ENCODE measurements at places on chromosomes 16 and 17.

DNA sequence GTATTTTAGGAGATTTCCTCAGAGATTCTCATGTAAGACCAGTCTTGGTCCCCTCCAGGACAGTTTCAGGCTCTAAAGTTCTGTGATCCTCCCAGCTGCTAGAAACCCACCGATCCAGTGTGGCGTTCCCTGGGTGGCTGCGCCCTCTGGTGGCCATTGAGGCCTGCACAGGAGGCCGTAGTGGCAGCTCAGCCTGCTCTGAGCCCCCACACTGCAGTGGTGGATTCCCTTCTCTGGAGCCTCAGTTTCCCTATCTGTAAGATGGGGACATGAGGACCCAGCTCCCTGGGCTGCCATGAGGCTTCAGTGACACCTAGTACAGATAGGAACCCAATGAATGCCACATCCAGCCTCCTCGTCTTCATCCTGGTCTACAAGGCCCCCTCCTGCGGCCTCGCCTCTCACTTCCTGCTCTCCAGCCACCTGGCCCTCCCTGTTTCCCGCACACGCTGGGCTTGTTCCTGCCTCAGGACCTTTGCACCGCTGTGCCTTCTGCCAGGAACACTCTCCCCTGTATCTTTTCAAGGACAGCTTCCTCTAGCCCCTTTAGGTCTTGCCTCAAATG is 16.5 kb downstream of the CCDC102A start:
- no peak for DNase-seq
- H3K4me3 ChIP-seq, result no peak overlapping the region
- H3K27me3 ChIP-seq, result no peaks in the 10 kb centered on the region
- H3K36me3 ChIP-seq, result peaks cover 12% of the 10 kb centered on the region
- no peaks in the 10 kb centered on the region for H3K4me1 ChIP-seq

GRCh38 chr17:11144358-11145233 is 96.4 kb upstream of the SHISA6 start:
- H3K27ac ChIP-seq, result no peak overlapping the region
- H3K4me1 ChIP-seq, result no peaks in the 10 kb centered on the region

GRCh38 chr16:4803401-4803844 is 990 bp upstream of the ROGDI start:
- H3K27ac ChIP-seq, result no peak overlapping the region
- H3K27me3 ChIP-seq, result no peaks in the 10 kb centered on the region
- no peak overlapping the region for H3K4me3 ChIP-seq
- H3K4me1 ChIP-seq, result peaks cover 5% of the 10 kb centered on the region
- DNase-seq, result no peak
- peaks cover 30% of the 10 kb centered on the region for H3K36me3 ChIP-seq

DNA sequence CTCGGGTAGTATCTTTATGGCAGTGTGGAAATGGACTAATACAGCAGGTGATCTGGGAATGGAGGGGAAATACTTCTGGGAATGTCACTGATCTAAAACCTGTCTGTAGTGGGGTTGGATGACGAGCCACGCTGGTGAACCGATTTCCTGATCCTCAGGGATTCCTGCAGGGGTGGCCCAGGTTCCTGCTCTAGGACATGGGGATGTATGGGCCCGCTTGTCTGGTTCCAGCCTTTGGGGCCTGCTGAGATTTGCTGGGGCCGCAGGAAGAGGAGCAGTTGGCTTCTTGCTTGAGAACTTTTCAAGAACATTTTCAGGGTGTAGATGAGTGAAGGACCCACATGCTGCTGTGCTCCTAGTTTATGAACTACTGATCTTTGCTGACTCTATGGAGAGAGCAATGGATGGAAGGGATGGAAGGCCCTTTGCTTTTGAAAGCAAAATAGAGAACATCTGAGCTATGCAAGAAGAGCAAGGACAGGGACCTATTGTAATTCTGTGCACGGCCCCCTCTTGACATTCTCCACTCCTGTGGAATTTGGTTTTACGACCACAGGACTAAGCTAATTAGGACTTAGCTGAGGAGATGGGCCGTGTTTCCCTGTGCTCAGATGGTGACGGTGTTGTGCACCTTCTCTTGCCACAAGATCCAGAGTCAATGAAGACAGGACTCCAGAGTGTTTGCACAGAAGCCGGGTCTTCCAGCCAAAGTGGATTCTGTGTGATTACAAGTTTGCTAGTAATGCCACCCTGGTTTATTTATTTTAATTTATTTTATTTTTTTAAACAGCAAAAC is 90.5 kb downstream of the SEC14L1 start:
- no peaks in the 10 kb centered on the region for H3K36me3 ChIP-seq
- no peaks in the 10 kb centered on the region for H3K4me1 ChIP-seq
- no peak overlapping the region for H3K4me3 ChIP-seq
- no peaks in the 10 kb centered on the region for H3K27me3 ChIP-seq

DNA sequence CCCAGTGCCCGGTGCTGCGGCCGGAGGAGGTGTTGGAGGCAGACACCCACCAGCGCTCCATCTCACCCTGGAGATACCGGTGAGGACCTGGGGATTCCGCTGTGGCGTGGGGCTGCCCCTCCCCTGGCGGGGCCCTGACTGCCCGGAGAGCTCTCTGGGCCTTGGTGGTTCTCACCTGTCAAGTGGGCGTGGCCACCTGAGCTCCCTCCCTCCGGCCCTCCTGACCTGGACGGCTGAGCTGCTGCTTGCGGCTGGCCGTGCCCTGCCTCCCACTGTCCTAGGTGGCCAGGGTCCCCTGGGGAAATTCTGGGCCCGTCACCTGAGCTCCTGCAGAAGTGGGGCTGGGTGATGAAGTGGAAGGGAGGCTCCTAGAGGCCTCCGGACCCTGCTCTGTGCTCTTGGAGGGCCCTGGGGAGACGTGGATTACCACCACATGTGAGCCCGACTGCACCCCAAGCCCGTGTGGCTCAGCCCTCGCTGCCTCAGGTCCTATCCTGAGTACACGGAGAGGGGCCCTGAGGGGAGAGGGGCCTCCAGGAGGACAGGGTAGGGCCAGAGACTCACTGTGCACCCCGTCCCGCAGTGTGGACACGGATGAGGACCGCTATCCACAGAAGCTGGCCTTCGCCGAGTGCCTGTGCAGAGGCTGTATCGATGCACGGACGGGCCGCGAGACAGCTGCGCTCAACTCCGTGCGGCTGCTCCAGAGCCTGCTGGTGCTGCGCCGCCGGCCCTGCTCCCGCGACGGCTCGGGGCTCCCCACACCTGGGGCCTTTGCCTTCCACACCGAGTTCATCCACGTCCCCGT is 1.1 kb downstream of the IL17C start:
- no peak for DNase-seq
- no peaks in the 10 kb centered on the region for H3K4me1 ChIP-seq
- H3K27ac ChIP-seq, result no peak overlapping the region
- no peak overlapping the region for H3K4me3 ChIP-seq

GRCh38 chr16:50114357-50115129 is 38.6 kb upstream of the TENT4B start:
- H3K27ac ChIP-seq, result peak overlapping the region; percentile 42
- peaks cover 7% of the 10 kb centered on the region for H3K4me1 ChIP-seq
- DNase-seq, result no peak
- no peak overlapping the region for H3K4me3 ChIP-seq

GRCh38 chr16:68281368-68282063 is 17.2 kb downstream of the SLC7A6 start:
- peaks cover 21% of the 10 kb centered on the region for H3K36me3 ChIP-seq
- no peak for DNase-seq
- H3K27me3 ChIP-seq, result no peaks in the 10 kb centered on the region
- no peak overlapping the region for H3K27ac ChIP-seq
- no peak overlapping the region for H3K4me3 ChIP-seq
- no peaks in the 10 kb centered on the region for H3K4me1 ChIP-seq

GRCh38 chr17:81966343-81967243 is 5.6 kb upstream of the NOTUM start:
- no peak overlapping the region for H3K27ac ChIP-seq
- peaks cover 48% of the 10 kb centered on the region for H3K27me3 ChIP-seq

DNA sequence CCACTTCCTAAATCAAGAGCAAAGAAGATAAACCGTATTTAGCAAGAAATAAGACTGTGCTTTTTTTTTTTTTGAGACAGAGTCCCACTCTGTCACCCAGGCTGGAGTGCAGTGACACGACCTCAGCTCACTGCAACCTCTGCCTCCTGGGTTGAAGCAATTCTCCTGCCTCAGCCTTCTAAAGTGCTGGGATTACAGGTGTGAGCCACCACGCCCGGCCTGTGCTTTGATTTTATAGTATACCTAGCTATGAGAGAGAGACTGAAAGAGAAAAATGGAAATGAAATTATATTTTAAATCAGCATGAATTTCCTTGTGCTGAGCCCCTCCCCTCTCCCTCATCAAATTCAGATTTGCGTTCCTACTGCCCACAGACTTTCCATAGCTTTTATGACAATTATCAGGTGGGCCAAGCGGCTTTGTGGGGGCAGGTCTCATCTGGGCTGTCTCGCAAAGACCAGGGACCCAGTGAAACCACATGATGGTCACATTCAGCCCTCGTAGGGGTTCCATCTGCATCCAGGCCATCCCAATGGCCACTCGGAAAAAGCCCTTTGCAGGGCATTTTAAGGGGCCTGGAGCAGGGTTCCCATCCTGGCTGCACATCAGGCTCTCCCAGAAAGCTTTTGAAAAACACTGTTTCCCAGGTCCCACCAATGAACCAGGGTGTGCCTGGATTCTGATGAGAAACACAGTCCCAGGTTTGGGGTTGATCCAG is 8.5 kb downstream of the CACNG1 start:
- H3K27me3 ChIP-seq, result no peaks in the 10 kb centered on the region
- DNase-seq, result no peak
- no peaks in the 10 kb centered on the region for H3K4me1 ChIP-seq
- H3K36me3 ChIP-seq, result no peaks in the 10 kb centered on the region

GRCh38 chr16:56119133-56119532 is 72.2 kb upstream of the GNAO1 start:
- H3K27ac ChIP-seq, result no peak overlapping the region
- peaks cover 6% of the 10 kb centered on the region for H3K4me1 ChIP-seq
- no peak overlapping the region for H3K4me3 ChIP-seq
- DNase-seq, result no peak
- no peaks in the 10 kb centered on the region for H3K36me3 ChIP-seq

GRCh38 chr17:52965856-52966255 is 807.3 kb upstream of the CA10 start:
- no peaks in the 10 kb centered on the region for H3K36me3 ChIP-seq
- no peak for DNase-seq
- H3K4me3 ChIP-seq, result no peak overlapping the region
- H3K27me3 ChIP-seq, result no peaks in the 10 kb centered on the region

- H3K27ac ChIP-seq, result peak within 1 kb of the TSS; percentile 72
- no peaks in the 10 kb centered on the region for H3K36me3 ChIP-seq
- H3K4me3 ChIP-seq, result peak within 1 kb of the TSS; percentile 66
- H3K4me1 ChIP-seq, result peaks cover 33% of the 10 kb centered on the region
Observed at GRCh38 chr17:38605841-38606645, at the start of gene SRCIN1. Gene SRCIN1, minus strand, starts transcription at chr17:38605952. Its CDS starts 247 bp downstream, at chr17:38605705.

DNA sequence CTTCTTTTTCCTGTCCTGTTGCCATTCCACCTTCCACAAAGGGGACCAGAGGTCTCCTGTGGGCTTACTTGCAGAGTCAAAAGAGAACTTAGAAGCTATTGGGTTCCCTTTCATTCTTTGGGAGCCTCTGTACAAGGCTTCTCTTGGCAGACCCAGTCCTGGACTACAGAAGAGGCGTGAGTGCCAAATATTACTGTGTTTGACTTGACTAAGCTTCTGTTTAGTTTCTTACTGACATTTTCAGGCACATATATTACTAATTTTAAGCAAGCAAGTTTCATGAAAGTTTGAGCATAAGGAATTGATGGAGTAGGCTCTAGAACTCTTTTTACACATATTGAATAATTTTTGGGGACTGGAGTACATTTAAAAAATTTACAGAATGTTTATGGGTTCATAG is 254.4 kb downstream of the HAPSTR1 start:
- H3K36me3 ChIP-seq, result no peaks in the 10 kb centered on the region
- H3K4me3 ChIP-seq, result no peak overlapping the region
- no peaks in the 10 kb centered on the region for H3K4me1 ChIP-seq
- H3K27me3 ChIP-seq, result no peaks in the 10 kb centered on the region
- H3K27ac ChIP-seq, result no peak overlapping the region
- DNase-seq, result no peak

DNA sequence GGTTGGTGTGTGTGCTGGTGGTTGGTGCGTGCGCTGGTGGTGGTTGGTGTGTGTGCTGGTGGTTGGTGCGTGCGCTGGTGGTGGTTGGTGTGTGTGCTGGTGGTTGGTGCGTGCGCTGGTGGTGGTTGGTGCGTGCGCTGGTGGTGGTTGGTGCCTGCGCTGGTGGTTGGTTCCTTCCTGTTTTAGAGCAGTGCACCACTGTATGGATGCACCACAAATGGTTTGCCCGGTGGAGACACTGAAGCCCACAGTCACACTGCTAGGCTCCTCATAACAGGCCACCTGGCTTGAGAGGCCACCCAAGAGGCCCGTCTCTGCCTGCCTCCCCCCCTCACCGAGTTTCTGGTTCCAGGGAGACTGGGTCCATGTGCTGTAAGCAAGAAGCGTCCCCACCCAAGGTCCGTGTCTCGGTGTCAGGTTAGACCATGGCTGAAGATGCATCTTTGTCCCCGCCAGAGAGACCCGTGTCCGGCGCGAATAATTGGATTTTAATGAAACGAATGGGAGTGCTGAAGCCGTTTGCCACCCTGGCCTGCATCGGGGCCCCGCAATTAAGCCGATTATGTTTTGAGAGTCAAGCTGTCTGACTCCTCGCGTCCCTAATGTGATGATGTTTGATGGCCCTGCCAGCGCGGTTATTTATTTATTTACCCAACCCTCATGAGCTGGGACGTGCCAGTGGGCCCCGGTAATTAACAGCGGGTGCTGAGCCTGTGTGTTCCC is 161.3 kb upstream of the GSE1 start:
- peaks cover 35% of the 10 kb centered on the region for H3K4me1 ChIP-seq
- no peak for DNase-seq
- H3K4me3 ChIP-seq, result no peak overlapping the region
- no peak overlapping the region for H3K27ac ChIP-seq
- H3K36me3 ChIP-seq, result no peaks in the 10 kb centered on the region
- no peaks in the 10 kb centered on the region for H3K27me3 ChIP-seq

DNA sequence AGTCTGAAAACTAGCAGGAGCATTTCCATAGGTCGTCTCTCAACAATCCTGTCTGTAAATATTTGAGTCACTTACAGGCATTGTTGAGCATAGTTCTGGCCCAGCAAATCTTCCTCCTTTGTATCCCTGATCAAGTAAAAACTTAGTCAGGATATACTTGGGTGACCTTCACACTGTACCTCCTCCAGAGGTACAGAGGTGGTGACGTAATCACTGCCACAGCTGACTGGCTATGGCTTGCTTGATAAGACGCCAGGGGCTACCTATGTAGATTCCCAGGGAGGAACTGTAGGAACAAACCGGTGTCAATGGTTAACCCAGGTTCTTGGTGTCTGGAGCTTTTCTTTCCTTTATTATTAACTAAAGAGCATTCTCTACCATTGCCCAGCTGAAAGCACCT is at the start of gene KCNJ16:
Gene KCNJ16, plus strand, starts transcription at position 270 of the 400 bp plus-strand sequence. CDS start 56,863 bp downstream, outside the sequence.
- H3K27ac ChIP-seq, result no peak within 1 kb of the TSS
- peaks cover 2% of the 10 kb centered on the region for H3K4me1 ChIP-seq
- H3K27me3 ChIP-seq, result no peaks in the 10 kb centered on the region
- DNase-seq, result no peak
- H3K36me3 ChIP-seq, result no peaks in the 10 kb centered on the region
- H3K4me3 ChIP-seq, result no peak within 1 kb of the TSS

GRCh38 chr16:7505495-7505894 is 172.8 kb downstream of the RBFOX1 start:
- no peaks in the 10 kb centered on the region for H3K4me1 ChIP-seq
- DNase-seq, result no peak
- no peaks in the 10 kb centered on the region for H3K36me3 ChIP-seq
- no peaks in the 10 kb centered on the region for H3K27me3 ChIP-seq

GRCh38 chr17:76032780-76033108 is 5.6 kb upstream of the EVPL start:
- peaks cover 8% of the 10 kb centered on the region for H3K27me3 ChIP-seq
- DNase-seq, result no peak
- H3K4me1 ChIP-seq, result peaks cover 11% of the 10 kb centered on the region
- no peaks in the 10 kb centered on the region for H3K36me3 ChIP-seq
- H3K4me3 ChIP-seq, result no peak overlapping the region

Data from neuronal stem cell (in vitro differentiated cells).